ENCODE measurements at places on chromosomes 5 and 9.

GRCh38 chr5:132195727-132196126, 31.9 kb downstream of the P4HA2 start:
- no peak for DNase-seq

GRCh38 chr9:114824110-114824509, 18.3 kb upstream of the TNFSF15 start:
- no peak for DNase-seq

- DNase-seq = no peak
Observed at GRCh38 chr5:33067291-33067690, 356.2 kb downstream of the NPR3 start.

- DNase-seq = no peak
Observed at GRCh38 chr5:67542479-67542878, 345.9 kb upstream of the CD180 start.

GRCh38 chr5:120848883-120849282, 384.8 kb downstream of the PRR16 start:
- DNase-seq = no peak

DNA sequence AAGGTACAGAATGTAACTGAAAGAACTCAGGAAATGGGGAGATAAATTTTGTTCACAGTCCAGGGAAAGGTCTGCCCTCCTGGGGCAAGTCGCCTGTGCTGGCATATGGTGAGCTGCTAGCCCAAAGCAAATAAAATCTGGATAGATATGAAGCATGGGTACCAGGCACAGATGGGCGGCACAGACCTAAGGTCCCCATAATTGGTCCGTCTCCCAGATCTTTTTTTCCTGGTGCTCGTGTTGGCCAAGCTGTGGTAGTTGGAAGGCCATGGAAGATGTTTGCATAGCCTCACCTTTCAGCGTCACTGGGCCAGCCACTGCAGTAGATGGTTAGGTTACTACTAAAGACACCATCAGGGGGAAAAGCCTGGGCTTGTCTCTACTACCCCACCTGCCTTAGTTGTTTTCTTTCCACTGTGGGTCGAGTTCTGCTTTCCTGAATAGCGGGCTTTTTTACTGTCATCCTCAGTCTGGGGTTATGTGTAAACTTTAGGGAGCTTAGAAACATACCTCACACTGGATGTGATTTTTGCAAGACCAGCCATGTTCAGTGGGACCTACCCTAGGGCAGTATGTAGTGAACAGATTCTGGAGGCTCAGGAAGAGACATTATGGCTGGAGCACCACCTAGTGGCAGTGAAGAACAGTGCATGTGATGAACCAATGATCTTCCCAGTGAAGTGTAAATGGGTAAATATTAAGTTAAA, 24.2 kb upstream of the GLRX start:
- DNase-seq = peak; percentile 76

DNA sequence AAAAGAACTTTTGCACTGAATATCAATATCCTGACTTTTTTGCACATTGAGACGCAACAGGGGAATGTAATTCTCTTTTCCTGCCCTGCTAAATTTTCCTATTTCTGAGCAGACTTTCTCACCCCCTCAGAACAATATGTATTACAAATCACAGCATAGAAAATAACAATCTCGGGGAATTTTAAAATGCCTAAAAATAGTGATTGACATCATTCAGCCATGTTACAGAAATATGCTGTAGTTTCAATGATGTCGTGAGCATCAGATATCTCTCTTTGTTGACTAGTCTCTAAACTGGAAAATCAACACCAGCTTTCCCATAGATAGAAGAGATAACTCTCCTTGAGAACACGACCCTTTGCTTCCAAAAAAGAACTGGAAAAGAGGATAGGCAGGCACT, 166.7 kb downstream of the ZDHHC21 start:
- DNase-seq = no peak

GRCh38 chr9:135340726-135341475, 138.7 kb upstream of the PPP1R26 start:
- no peak for DNase-seq

DNA sequence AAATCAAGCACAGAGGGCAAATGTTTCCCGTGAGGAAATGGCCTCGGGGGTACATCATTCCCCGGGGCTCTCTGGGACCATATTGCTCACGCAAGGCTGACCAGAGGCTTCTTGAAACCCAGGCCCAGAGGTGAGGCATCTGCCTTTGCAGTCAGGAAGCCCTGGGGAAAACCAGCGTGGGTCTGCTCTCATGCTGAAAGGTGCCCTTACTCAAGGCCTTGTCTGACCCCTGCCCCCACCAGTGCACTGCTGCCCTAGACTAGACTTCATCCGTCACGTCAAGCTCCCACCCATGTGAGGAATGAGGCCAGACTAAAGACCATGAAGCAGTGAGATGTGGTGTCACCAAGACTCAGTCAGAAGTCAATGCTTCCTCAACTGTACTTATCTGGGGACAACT, 66.1 kb downstream of the PAX5 start:
- DNase-seq = no peak

DNA sequence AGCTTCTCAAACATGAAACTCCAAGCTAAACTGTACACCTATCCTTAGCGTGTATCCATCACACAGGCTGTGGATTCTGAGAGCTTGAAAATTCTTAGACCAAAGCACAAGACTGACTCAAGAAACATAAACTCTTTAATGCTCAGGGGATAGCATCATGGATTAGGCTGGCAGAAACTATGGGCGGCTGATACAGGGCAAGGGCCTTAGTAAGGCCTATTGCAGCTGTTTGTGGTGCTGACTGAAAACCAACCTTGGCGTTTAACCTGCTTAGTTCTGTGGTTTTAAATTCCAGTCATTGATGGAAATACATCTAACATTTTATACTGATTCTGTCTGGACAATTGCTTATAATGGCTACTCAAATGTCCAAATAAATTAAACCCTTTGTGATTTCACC, 183.7 kb downstream of the TLR4 start:
- DNase-seq = no peak

- DNase-seq = no peak
Observed at GRCh38 chr9:82549174-82549821, 513.6 kb downstream of the RASEF start.

GRCh38 chr5:14178671-14179211, 35.6 kb downstream of the TRIO start:
- no peak for DNase-seq

GRCh38 chr5:158388021-158388420, 529.1 kb upstream of the CLINT1 start:
- DNase-seq = no peak

GRCh38 chr5:100846772-100847171, 56.3 kb downstream of the ST8SIA4 start:
- DNase-seq = peak; percentile 81

GRCh38 chr9:27196383-27196782, 87.4 kb downstream of the TEK start:
- DNase-seq = no peak

GRCh38 chr5:147509041-147509709, 693 bp downstream of the DPYSL3 start:
- DNase-seq = no peak

DNA sequence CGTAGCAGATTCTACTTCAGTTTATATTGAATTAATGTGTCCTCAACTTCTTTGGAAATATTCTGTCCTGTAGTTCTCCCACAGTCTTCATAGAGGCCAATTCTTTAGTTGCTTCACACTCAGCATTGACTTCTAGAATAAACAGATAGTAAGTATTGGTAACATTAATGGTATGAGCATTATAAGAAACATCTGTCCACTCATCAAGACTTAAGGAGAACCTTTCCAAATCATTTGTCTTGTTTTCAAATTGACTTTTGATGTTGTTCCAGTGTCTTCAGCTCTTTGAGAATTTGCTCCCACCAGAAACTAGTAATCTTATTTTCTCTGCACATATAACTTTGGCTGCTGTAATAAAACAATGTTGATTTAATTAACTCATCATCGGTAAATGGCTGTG, 18.3 kb downstream of the RANBP17 start:
- DNase-seq = no peak

GRCh38 chr5:130759061-130759460, 406.0 kb downstream of the HINT1 start:
- DNase-seq = no peak

- DNase-seq = no peak
Observed at GRCh38 chr5:61969755-61970154, 336.3 kb upstream of the KIF2A start.

DNA sequence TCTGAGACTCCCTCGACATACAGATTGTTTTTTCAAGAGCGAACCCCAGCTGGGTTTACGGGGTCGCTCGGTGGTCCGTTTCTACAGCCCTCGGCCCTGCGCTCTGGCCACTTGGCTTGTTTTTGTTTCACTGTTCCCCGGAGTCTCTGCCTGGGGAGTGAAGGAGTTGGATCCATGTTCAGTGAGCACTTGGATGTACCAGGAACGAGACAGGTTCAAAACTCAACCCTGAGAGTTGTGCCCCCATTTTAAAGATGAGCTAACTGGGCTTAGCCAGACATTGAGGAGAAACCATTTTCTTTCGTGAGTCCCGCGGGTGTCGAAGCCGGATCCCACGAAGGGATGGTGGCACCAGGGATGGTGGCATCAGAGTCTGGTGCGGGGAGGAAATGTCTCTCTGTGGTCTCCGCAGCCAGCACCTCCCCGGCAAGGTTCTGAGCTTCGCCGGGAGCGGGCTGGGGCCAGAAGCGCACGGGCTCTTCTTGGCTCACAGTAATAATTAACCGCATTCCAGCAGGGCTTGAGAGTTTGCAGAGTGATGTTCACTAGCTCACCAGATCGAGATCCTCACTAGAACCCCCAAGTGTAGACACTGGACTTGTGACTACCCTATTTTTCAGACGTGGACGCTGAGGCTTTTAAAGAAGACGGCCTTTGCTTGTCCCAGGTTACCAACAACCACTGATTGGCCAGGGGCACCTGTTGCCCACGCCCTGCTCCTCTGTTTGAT, 1.0 kb downstream of the MSX2 start:
- DNase-seq = no peak

DNA sequence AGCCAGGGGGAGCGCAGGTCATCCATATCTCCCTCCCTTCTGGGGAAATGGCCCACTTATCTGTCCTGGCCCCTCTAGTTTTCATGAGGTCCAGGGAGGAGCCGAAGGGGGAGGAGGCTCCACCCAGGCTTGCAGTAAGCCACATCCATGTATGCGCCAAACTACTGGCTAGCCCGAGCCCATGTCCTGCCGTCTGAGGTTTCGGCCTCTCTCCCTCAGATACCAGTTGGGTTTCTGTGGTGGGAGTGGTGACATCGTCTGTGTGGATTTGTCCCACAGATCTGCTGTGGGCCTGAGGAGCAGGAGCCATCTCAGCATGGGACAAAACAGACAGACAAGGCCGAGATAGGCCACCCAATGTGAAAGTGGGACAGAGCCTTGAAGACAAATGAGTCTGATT, 78.3 kb upstream of the ORM1 start:
- no peak for DNase-seq

DNA sequence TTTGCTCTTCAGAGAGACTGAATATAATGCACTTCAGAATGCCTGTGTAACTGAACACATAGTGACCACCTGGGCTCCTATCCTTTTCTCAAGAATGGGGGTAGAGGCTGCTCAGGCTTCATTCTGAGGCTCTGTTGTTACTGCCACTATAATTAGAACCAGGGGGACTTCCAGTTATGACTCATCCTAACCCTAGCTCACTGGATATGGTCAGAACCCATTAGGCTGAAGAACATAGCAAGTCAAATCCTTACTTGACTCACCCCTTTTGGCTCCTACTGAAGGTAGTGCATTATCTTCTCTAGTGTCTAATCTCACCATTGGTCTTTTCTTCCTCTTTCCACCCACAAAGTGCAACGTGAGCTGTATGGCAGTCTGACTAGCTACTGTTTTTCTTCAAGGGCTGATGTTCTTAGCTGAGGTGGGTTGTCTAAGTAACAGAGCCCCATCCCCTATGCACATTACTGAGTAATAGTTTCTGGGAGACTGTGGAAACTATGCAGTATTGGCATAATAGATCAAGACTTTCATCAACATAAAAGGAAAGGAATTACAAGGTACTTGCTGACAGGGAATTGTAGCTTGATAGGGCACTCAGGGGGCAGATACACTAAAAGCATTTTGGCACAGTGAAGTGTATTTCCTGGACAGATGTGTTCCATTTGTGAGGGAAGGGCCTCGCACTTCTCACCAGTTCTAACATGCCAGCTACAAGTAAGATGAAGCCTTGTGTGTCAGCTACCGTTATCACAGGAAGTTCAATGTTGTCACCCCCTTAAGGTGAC, 431.0 kb upstream of the MEF2C start:
- peak; percentile 10 for DNase-seq
